ENCODE measurements at places on chromosomes 5 and 9. TPM values are rescaled to one million over a fixed set of nuclear protein-coding genes. Genes with fewer than 3 reads are reported as not detected.

- DNase-seq = peak; percentile 81
Observed at GRCh38 chr9:126989847-126990842, 75.6 kb downstream of the RALGPS1 start.

GRCh38 chr5:111469903-111470302 is 42.4 kb downstream of the STARD4 start:
- DNase-seq = no peak

DNA sequence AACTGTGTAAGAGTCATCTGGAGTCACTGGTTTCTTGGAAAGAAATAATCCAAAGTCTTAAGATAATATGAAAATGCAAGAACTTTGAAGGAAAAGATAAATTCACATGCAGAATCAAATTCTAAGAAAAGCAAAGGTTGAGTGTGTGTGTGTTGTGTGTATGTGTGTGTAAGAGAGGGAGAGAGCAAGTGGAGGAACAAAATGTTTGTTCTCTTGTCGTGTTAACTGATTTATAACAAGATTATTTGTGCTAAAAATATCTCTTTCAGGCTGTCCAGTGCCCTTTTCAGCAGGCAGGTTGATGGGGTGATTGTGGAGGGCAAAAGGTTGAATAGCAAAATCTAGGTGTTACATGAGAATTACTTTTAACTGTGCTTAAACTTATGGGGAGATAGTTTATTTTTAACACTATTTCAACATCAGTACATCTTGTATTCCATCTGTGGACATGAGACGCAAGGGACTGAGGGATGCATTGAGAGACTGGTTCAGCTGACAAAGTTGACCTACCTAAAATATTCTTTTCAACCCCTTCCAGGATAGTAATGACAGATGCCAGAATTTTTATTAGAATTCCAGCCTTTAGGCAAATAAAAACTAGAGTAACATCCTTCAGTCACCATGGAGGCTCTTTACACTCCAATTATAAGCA is 342.4 kb upstream of the CD180 start:
- no peak for DNase-seq

The POLE3 gene
- 98.5 TPM for polyA plus RNA-seq

The ABLIM3 gene
- 23.8 TPM for polyA plus RNA-seq

Measured in psoas muscle (tissue), 8 donors.